ENCODE measurements at places on chromosomes 7 and 10.

GRCh38 chr10:91787258-91787657 is 11.0 kb upstream of the TNKS2 start:
- DNase-seq, result no peak

GRCh38 chr7:80869821-80870751 is 48.8 kb downstream of the SEMA3C start:
- DNase-seq, result no peak

GRCh38 chr7:146539836-146540235 is 423.2 kb downstream of the CNTNAP2 start:
- DNase-seq, result no peak

GRCh38 chr10:85874208-85874607 is 492.4 kb downstream of the GRID1 start:
- DNase-seq, result no peak

DNA sequence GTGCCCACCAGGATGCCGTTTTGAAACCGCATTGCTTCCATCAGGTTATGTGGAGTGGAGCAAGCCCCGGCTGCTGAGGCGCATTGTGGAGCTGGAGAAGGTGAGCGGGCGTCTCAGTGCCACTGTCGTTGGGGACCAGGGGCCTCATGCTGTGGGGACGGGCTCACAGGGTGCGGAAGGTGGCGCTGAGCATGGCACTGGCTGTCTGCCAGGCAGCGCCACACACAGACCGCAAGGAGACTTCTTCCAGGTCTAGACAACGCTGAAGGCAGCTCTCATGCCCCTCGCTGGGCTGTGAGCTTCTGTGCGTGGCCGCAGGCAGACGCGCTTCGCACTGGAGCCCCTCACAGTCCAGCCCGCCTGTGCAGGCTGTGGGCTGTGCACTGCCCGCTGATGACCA is 29.0 kb downstream of the IQCE start:
- DNase-seq, result no peak

DNA sequence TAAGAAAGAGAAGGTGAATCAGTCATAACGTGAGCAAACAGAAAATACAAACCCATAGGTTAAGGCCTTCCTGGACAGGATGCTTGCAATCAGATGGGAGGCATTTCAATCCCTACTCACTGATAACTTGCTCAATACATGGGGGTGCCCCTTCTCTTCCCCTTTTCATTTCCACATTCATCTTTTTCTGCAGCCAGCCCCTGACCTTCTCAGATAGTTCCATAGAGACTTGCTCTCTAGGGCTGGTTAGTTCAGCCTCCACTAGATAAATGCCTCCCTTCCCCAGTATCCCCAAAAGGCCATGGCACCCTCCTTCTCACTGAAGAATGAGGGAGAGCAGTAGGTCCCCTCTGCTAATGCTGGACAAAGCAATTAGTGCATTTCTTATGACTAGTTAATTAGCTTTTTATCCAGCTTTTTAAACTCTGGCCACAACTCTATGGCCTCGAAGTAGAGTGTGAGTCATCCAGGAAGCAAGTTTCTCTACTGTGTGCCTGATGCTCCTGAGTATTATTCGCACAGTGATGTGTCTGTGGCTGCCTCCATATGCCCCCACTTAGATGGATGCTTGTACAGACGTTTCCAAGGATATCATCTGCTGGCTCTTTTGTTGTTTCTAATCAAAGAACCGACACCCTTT is 12.7 kb downstream of the CHN2 start:
- DNase-seq, result no peak

GRCh38 chr10:99395750-99396445 is 34.5 kb downstream of the GOT1 start:
- DNase-seq, result peak; percentile 95

DNA sequence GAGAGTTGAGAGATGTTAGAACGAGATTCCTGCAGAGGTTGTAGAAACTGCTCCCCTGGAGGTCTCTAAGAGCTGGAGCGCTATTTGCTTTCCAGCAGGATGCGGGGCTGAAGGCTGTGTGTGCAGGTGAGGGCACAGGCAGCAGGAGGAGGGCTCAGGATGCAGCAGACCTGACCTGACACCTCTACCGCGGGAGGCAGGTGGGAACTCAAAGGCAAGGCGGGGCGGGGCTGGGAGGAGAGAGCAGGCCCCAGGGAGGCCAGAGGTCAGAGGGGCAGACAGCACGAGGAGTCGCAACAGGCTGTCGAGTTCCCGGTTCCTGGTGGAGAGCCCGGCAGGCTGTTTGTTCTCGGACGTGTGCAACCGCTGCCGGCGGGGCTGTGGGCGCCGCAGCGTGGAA is 7.9 kb upstream of the CRTAC1 start:
- DNase-seq, result no peak

- no peak for DNase-seq
These were observed 37.9 kb upstream of the RET start for GRCh38 chr10:43038783-43039623.

DNA sequence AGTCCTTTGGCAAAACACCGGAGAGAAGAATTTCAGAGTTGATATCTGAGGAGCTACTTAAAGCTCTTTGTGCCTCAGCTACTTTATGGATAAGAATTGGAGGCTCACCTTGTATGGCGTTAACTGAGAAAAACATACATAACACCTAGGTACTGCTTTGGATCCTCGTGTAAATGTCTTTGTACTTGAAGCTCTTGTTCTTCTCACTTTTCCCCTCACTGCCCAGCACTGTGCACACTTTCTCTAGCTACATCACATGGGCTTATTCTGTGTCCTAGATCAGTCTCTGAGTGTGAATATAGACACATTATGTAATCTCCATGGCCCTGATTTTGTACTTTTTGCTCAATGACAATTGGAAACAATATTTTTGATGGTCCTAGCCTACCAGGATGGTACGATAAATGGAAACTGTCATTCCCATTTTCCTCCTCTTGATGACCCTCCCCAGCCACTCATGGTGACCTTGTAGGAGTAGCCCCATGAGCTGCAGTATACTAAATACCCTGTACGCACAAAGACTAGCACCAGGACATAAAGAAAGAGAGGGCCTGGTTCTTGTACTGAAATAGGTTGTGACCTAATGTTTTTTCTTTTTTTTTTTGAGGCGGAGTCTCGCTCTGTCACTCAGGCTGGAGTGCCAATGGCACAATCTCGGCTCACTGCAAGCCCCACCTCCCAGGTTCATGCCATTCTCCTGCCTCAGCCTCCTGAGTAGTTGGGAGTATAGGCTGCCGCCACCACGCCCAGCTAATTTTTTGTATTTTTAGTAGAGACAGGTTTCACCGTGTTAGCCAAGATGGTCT is 22.1 kb downstream of the STAMBPL1 start:
- DNase-seq, result no peak

- DNase-seq, result no peak
These were observed 5.9 kb upstream of the SUN1 start for GRCh38 chr7:826230-826917.

GRCh38 chr10:119668461-119668860 is 17.3 kb downstream of the BAG3 start:
- DNase-seq, result no peak

Measured in amniotic epithelial cell (primary cell).